ENCODE measurements at places on chromosomes 5 and 9. TPM values are rescaled to one million over a fixed set of nuclear protein-coding genes. Genes with fewer than 3 reads are reported as not detected.

SLC34A1 gene
- not detected for total RNA-seq

DOCK2 gene
- not detected for total RNA-seq

ABCA2 gene
- 26.4 TPM for total RNA-seq

SLC6A19 gene
- total RNA-seq: 2.6 TPM

KIF4B gene
- not detected for total RNA-seq

TGFBR1 gene
- total RNA-seq: 93.8 TPM

MEIKIN gene
- total RNA-seq: not detected

PCDHGB3 gene
- total RNA-seq: 0.60 TPM

CEL gene
- total RNA-seq: 5.2 TPM

- no peak for DNase-seq
Observed at GRCh38 chr5:133738271-133738670, 125.9 kb upstream of the FSTL4 start.

- peak; percentile 46 for DNase-seq
Observed at GRCh38 chr5:36696059-36696673, 89.8 kb downstream of the SLC1A3 start.

DNA sequence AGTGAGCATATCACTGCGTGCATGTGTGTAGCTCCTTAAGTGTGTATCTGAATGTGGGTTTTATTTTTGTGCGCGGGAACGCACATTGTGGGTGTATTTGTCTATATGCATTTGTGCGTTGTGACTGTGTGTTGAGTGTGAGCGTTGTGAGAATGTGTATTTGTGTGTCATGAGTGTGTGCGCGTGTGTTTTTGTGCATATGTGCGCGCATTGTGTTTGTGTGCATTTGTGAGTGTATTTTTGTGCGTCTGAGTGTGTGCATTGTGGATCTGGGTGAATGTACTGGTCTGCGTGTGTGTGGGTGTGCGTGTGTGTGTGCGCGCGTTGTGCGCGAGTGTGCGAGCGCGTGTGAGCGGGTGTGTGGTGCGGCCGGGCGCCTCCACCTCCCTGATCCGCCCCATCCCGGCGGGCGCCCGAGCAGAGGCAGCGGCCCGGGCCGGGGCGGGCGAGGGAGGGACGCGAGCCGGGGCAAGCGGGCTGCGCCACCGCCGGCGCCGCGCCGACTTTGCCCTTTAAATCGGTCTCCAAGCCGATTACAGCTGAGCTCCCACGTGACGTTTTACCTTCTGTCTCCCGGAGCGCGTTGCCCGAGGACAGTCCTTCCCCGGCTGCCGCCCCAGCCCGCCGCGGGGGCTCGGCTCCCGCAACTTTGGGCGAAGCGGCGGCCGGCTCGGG is at the start of gene RASGRF2:
Gene RASGRF2 (plus strand): TSS at position 596 of the 675 bp plus-strand sequence. CDS start 376 bp downstream, outside the sequence.
- peak; percentile 14 for DNase-seq

DNA sequence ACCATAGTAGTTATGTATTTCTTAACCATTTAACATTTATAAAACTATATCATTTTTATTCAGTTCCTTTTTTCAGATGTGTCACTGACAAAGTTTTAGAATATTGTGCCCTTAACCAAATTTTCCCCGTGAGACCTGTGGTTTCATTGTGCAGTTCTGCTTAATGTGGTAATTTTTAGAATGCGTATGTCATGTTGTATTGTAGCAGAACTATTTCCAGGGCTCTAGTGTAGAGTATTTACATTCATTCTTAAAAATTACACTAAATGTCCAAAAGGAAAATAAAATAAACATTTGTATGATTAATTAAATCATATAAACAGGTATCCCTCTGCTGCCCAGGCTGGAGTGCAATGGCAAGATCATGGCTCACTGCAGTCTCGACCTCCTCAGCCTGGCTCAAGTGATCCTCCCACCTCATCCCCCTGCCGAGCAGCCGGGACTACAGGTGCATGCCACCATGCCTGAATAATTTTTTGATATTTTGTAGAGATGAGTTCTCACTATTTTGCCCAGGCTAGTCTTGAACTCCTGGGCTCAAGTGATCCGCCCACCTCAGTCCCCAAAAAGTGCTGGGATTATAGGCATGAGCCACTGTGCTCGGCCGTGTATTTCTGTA is 15.4 kb downstream of the SERINC5 start:
- no peak for DNase-seq

DNA sequence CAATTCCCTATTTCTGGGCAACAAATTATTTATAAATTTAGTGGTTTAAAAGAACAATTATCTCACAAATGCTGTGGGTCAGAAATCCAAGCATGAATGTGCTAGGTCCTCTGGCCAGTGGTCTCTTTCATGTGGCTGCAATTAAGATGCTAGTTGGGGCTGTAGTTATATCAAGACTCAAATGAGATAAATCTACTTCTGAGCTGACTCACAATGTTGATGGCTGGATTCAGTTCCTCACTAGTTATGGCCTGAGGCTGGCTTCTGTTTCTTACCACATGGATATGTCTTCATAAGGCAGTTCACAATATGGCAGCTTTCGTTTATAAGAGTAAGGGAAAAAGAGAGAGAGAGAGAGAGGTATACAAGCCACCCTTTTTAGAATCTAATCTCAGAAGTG is 717.0 kb downstream of the PRELID2 start:
- DNase-seq: no peak

GRCh38 chr9:129273941-129274684 is 96.1 kb upstream of the IER5L start:
- DNase-seq: no peak

- no peak for DNase-seq
Observed at GRCh38 chr5:146116361-146116760, 11.0 kb upstream of the PLAC8L1 start.

GRCh38 chr9:98558575-98558974 is 150.2 kb downstream of the GABBR2 start:
- DNase-seq: no peak

DNA sequence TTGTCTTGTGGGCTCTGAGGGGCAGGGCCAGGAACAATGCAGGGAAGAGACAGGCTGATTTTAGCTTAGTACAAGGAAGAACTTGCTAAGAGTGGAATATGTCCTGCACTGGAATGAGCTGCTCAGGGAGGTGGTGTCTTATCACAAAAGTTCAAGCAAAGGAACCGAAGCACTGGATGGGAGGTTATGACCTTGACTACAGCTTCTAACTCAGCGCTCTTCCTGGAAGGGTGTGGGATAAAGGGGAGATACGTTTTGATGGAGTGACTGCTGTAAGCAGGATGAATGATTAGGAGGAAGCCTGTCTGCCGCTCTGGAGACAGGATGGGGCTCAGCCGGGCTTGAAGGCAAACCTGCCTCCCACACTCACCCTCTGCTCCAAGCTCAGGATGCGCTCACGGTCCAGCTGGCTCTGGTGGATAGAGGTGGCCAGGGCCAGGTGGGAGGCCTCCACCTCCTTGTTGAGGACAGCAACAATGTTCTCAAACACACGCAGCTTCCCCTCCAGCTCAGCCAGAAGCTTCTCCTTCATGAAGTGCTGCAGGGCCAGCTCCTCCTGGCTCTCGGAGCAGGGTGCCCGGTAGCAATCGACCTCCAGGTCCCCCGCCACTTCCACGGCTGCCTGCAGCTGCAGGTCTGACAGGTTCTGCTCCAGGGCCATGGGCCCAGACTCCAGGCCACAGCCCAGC is 13.5 kb downstream of the TRAF1 start:
- DNase-seq: no peak

DNA sequence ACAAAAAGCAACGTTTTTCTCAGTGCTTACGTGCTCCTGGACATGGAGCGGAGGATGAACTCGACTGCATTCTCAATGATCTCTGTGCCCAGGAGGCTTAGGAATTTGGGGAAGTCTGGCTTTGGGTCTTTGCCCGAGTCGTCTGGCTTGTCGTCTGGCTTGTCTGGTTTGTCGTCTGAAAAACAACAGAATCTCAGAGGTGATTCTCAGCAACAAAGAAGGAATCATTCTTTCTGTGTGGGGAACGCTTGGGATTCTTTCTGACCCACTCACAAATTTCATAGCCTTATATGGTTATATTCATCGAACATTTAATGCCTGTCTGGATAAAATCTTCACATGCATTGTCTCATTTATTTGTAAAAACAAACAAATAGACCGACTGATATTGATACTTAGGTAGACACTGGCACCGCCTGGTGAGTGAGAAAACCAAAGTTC is 4.7 kb downstream of the C5orf46 start:
- no peak for DNase-seq

GRCh38 chr9:136575626-136576268 is 29.9 kb upstream of the NOTCH1 start:
- no peak for DNase-seq

- DNase-seq: no peak
Observed at GRCh38 chr9:124629600-124629999, 122.4 kb upstream of the NR5A1 start.

DNA sequence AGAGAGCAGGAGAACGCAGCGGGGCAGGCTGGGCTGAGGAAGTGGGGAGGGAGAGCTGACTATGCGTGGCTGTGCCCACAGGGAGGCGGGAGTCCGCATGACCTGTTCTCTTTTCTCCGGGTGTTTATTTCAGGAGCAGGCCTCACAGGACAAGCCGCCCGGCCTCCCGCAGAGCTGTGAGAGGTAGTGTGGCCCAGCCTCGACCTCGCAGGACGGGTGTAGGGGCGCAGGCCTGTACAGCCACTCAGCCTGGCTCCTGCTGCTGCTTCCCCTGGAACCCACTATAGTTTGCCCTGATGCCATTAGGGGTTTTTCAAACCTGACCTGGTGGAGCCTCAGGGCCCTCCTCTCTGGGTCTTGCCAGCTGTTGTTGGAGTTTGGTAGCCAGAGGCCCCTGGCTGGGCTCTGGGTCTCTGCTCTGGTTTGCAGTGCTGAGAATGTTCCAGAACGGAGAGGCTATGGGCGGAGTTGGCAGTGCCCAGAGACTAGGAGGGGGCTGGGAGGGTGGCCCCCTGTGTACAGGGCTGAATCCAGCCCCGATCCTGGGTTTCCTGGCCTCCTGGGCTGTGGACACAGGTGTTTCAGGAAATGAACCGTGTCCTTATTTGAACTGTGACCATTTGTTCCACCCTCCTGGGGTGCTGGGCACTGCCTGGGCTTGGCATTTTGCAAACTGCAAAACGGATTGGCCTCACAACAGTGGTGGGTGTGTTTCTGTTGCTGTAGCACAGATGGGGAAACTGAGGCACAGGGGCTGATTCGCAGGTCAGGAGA is 78.8 kb downstream of the WNK2 start:
- DNase-seq: no peak

DNA sequence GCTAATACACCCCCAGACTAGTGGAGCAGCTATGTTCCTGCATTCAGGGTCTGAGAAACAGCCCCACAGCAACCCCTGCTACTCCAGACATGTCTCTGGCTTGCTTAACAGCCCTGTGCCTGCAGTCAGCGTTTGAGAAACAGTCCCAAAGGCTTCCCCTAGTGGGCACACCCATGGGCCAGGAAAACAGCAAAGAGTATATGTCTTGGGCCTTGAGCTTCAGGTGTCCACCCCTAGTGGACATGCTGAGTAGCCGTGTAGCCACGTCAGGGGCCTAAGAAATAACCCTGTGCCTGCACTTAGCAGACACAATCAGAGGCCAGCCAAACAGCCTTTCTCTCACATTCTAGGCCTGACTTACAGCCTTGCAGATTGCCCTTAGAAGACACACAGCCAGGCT is 698.6 kb downstream of the PTPRD start:
- DNase-seq: no peak

GRCh38 chr9:114307899-114308267 is 15.0 kb upstream of the ORM1 start:
- no peak for DNase-seq

GRCh38 chr5:154570572-154571324 is 92.7 kb upstream of the HAND1 start:
- DNase-seq: no peak

- DNase-seq: no peak
Observed at GRCh38 chr5:95809414-95809960, 13.0 kb downstream of the GLRX start.

DNA sequence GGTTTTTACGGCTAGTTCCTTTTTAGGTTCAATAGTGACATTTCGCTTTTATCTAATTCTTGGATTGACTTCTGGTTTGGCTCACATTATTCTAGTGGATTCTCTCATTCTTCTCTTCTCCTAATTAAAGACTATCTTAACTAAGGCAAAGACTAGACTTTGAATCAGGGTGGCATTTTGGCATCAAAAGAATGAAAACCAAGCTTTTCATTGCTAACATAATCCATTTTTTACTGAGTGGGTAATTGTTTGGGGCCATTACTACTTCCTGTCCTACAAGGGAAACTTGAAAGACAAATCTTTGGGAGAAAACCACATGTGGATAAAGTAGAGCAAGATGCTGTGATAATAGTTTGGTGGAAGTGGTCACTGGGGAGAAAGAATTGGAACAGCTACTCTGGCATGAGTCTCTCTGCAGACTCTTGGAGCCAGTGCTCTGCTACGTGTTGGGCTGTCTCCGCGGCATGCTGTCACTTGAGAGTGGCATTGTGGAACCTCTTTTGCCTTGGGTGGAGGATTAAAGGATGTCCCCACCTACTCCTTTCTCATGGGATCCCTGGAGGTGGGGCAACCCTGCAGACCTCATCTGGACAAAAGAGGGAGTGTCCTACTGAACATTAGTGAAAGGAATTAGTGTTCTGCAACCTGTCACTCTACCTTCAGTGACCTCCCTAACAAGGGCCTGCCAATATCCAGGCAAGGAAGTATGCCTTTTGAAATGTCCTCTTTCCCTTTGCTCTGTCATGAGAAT is 280.4 kb downstream of the PSAT1 start:
- DNase-seq: no peak

- DNase-seq: no peak
Observed at GRCh38 chr9:89598363-89598713, 6.5 kb upstream of the GADD45G start.

GRCh38 chr9:130837643-130838042 is 2.6 kb downstream of the ABL1 start:
- DNase-seq: no peak

DNA sequence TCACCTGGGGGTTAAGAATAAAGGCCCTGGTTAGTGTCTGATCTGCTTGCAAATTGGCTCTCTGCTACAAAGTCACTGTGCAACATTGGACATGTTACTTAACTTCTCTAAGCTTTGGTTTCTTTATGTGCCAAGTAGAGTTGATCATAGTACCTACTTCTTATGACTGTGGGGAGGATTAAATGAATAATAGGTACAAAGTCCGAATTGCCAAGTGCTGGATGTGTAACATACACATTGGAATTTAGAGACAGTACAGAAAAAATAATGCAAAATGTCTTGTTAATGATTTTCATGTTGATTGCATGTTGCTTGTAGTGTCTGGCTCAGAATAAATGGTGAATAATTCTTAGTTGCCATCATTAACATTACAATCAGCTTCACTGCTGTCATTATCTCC is 2.2 kb downstream of the DOCK8 start:
- no peak for DNase-seq

DNA sequence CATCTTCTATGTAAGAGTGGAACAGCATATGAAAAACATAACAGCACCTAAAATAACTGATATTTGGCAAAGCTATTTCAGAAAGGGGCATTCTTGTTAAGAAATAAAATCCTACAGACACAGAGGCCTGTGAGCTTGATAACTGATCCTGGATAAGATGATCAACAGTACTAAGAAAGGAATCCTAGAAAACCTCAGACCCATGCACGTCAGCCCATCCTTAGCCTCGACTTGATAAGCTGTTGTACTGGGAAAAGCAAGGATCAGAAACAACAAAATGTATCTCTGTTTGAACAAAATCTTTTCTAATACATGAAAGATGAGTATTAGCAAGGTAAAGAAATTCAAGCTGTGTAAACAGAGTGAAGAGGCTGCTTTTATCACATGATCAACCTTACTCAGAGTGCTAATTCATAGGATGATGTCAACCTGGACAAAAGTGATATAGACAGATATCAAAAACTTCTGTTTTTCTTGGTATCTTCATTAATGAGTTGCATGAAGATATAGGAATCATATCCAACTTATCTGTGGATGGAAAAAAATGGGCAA is 15.2 kb downstream of the LIFR start:
- DNase-seq: no peak
